ENCODE measurements at places on chromosomes 12 and 14.

DNA sequence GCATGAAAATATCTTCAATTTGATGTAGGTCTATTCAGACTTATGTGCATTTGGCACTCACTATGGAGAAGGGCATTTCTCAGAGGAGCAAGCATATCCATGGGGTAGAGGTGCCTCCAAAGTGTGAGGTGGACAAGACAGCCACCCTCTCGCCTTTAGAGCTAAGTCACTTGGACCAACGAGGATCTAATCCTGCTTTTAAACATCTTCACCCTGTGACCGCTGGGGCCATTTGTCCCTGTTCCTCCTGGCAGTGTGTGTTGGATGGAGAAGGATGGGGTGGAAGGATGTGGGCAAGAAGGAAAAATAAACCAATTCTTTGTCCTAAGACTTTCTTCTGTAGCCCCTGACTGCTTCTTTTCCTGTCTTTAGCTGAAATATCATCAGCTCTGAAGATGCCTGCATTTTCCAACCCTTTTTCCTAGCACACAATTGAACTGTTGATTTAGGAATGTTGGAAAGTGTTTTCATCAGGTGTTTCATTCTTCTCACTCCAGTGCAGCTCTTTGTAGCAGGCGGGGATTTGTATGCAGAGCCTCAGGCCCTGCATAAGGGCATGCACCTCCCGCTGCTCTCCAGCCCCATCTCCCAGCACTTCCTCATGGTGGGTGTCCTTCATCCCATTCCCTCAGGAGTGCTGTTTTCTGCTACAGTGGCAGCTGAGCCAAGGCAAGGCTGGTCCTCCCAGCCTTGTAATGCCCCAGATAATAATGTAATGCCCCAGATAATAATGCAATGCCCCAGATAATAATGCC, 5.3 kb downstream of the FGF6 start:
- no peak for DNase-seq

- DNase-seq, result no peak
These were observed 19.9 kb downstream of the PPP2R5C start for GRCh38 chr14:101781240-101782061.

DNA sequence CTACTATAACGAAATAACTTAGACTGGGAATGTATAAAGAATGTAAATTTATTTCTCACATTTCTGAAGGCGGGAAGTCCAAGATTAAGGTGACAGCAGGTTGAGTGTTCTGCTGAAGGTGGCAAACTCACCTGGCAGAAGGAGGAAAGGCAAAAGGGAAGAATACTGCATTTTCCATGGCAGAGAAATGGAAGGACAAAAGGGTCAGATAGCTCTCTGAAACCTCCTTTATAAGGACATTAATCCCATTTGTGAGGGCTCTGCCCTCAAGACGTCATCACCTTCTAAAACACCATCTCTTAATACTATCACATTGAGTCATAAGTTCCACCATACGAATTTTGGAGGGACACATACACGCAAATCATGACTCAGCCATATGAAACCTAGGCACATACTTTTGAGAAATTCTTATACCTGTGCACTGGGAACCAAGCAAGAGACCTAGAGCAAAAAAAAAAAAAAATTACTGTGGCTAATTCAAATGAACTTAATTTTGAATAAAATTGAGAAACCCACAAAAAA, 1669.3 kb upstream of the FLRT2 start:
- no peak for DNase-seq

DNA sequence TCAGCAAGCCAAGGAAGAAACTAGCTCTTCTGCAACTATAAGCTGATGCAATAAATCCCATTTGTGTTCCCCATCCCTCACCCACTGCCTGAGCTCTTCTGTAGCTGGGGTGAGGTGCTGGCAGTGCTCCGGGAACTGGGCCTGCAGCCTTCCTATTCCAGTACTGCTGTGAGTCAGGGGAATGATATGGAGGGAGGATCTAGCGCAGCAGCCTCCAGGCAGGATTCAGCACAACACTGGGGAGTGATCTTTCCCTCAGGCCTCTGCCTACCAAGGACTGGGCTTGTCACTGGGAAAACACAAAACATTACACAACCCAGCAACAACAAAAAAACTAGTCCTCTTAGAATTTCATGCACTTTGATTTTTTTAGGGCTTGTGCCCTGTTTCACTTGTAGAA, 58.7 kb downstream of the ST8SIA1 start:
- peak; percentile 50 for DNase-seq

DNA sequence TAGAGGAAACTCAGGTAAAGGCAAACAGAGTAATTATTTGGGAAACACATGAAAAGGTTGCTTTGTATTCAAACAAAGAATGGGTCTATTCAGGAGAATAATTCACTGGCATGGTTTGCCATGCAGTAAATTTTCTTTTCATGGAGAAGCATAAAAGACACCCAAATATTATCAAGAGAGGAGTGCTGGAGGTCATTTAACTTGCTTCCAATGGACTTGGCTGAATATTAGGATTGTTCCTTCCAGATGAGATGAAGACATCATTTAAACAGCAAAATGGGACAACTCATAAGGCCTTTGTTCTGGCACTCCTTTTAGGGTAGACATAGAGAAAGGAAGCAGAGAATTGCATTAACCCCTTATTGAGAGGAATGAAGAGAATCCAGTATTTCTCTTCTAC, 38.7 kb downstream of the WIF1 start:
- no peak for DNase-seq
